ENCODE measurements at places on chromosomes 11 and 22.
A peak's percentile ranks its signal among the peaks of the same experiment; 100 is the strongest.

DNA sequence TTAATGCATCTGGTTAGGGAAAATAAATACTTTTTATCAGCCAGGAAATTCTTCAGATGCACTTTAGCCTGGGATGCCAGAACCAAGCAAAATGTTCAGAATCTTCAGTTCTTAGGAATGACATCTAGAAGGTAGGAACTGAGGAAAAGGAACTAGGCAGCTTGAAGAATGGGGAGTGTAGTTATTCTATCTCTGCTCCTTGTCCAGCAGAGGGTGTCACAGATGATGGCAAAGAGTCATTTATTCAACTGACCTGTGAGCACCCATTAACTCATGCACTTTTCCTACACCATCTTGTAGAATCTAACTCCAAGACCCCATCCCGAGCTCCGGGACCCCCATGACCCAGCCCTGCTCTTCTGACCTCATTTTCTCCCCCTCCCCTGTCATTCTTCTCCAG, 122.1 kb upstream of the ISX start:
- no peak for DNase-seq

GRCh38 chr11:45794169-45794568, 10.8 kb upstream of the SLC35C1 start:
- DNase-seq: no peak

DNA sequence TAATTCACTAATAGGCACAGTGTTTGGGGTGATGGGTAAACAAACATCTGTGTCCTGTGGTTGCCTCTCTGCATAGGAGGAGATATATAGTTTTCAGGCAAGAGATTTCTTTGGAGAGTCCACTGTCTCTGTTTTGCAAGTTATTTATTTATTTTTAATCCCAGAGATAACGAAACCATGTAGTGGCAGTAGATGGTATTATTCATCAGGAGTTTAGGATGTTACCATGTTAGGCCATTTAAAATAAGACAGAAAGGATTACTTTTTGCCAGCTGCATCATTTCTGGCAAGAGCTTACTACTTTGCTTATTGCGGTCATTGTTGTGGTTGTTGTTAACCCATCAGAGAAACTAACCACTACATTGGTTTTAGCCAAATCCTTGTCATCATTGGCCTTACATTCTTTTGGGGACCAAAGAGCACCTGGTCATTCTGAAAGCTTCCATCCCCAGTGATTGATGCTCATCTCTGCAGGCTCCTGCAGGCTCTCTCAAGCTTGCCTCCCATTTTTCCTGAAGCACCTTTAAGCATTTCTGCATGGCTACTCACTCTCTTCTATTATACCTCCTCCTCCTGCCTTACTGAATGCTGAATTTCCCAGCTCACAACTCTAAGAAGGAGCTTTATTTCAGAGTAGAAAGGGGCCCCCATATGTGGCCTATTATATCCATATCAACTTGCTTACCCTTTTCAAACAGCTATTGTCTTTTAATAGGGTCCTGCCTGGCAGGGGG, 84.4 kb downstream of the CSTPP1 start:
- no peak for DNase-seq

DNA sequence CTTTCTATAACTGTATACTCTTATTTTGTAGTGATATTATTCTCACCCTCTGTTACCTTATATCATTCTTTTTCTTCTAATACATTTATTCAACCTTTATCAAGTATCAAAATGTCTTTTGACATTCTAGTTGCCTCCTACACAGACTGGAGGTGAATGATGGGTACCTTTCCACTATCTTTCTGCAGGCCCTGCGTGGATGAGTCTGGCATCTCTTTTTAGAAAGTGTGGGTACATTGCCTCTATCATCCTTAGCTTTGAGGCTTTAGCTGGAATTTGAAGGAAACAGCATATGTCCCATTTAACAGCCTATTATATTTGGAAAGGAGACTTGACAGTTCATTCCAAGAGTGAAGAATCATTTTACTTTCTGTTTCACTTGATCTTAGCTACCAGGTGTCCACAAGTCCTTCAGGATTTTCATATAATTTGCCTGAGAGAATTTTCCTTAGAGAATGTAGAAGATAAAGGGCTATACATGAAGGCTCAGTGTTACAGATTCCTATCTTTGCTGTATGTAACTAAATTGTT, 192.0 kb downstream of the CWF19L2 start:
- no peak for DNase-seq

DNA sequence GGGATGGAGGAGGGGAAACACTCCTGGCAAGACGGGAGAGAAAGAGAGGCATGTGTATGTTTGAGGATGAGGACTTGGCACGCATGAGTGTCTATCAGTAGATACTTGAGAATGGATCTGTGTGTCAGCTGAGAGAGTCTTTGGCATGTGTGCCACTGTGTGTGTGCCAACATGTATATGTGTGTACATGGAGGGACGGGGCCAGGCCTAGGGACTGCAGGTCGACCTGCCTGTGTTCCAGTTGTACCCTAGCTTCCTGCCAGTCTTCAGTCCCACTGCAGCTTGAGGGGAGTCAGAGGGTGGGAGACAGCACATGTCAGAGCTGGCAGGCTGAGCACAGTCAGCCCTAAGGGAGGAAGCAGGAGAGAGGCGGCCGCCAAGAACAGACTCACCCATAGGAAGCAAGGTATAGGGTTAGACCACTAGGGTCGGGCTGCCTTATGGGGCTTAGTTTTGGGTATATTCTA, 5.6 kb downstream of the CLCF1 start:
- DNase-seq: peak; percentile 44

DNA sequence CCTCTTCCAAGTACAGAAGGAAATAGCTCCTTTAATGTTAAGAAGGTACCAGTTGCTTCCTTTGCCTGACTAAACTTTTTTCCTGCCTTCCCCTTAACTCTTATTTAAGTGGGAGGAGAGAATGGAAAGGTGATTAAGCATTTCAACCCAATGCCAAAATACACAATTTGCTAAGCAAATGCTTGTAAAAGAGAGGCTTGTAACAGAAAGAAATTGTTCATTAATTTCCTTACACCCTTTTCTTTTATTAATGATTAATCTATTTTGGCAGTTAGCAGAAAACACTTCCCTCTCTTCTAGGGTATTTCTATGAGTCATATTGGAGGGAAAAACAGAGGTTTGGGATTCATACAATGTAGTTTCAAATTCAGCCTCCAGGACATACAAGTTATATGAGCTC, 427.6 kb upstream of the FAT3 start:
- DNase-seq: no peak

- DNase-seq: peak; percentile 70
Observed at GRCh38 chr11:96037405-96037949, 113.6 kb upstream of the MTMR2 start.

GRCh38 chr11:65067446-65067845, 9.1 kb upstream of the NAALADL1 start:
- no peak for DNase-seq

DNA sequence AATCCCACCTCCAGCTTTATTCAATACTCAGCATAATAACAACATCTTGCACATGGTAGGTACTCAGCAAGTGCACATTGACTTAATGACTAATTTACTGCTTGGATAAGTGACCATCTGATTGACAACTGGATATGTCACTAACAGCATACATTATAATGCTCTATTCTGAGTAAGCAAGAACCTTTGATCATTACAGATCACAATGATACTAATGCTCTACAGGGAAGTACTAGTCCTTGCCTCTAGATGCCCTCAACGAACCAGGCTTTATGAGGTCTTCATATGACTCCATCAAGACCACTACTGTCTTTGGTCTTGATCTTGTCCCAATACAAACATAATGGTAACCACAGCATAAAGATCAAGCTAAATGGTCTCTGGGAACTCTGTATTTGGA, 167.6 kb upstream of the MTMR2 start:
- DNase-seq: no peak

- peak; percentile 28 for DNase-seq
Observed at GRCh38 chr11:130211144-130211543, 51.6 kb downstream of the ST14 start.

GRCh38 chr11:113974741-113975470, at the start of gene HTR3A:
HTR3A (plus strand) TSS chr11:113975108; CDS start chr11:113975326, 218 bp downstream.
- peak; percentile 91 for DNase-seq

DNA sequence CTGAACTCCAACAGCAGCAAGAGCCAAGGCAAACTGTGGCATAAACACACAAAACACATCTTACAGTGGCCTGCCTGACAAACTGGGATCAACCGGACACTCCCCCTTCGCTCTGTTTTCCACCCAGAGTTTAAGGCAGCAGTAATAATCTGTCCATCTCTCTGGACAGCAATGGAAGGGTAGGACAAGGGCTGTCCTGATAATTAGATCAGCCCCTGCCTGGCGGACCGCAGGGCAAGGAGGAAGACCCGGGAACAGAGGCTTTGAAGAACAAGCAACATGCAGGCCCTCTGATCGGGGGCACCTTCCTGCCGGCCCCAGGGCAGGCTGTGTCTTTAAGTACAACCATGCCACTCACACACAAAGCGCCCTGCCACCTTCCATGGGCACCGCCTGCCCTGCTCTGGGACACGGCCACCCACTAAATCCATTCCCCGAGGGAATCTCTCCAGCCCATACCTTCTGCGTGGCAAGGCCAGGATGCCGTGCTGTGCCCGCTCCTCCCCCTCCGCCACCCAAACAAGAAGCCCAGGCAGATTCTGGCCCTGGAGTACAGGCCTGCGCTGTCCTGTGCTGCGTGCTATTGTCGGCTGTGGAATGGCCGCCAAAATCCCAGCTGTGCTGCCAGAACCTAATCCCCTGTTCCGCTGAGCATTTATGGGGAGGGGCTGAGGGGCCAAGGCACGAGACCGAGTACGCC, 38.8 kb downstream of the NUMA1 start:
- DNase-seq: peak; percentile 81

DNA sequence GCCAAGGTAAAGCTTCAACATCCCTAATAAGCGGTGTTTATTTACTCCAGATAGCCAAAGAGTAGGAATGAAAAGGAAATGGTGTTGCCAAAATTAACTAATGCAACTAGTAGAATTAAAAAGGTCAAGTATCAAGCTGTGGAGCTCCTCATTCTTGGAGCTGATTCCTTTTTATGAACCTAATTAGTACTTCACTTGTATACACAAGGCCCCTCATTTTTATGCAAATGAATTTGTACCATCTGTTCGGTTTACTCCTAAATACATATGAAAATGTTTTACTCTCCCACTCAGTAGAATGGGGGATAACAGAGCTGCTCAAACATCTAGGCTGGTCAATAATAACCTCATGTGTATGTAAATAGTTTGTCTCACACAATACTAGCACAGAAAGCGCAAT, 426.4 kb upstream of the LUZP2 start:
- no peak for DNase-seq

- no peak for DNase-seq
Observed at GRCh38 chr22:27157666-27158370, 500.4 kb downstream of the MIAT start.

DNA sequence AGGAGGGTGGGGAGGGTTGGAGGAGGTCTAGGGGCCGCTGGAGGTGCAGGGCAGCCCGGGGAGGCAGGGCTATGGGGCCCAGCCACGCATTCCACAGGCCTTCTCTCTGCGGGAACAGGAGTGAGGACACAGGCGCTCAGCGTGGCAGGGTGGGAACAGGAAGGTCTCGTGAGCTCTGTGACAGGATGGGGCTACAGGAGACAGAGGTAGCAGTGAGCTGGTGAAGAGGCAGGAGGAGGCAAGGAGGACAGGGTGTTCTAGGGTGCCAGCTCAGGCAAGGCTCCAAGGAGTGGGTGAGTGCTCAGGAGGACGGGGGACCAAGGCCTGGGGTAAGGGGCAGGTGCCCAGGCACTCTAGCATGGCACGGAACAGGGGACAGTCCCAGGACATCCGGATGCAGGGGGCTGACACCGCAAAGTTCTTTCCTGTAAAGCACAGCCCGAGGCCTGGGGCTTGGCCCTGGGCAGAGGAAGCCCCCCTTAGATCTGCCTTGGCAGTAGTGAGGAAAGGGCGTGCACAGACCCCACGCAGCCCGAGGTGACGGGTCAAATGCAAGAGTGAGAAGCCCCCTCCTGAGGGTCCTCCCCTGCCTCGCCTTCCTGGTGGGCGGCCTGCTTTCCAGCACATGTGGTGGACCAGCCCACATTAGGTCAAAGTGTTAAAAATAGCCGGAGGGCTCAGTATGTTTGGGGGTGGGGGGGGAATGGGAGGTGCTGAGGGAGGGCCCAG, 4.7 kb upstream of the NEAT1 start:
- DNase-seq: no peak

GRCh38 chr11:66328302-66329144, 7.7 kb downstream of the RIN1 start:
- peak; percentile 96 for DNase-seq

- DNase-seq: no peak
Observed at GRCh38 chr11:15038963-15039362, 34.4 kb upstream of the CALCB start.

- DNase-seq: no peak
Observed at GRCh38 chr11:87266751-87267150, 229.0 kb downstream of the TMEM135 start.

DNA sequence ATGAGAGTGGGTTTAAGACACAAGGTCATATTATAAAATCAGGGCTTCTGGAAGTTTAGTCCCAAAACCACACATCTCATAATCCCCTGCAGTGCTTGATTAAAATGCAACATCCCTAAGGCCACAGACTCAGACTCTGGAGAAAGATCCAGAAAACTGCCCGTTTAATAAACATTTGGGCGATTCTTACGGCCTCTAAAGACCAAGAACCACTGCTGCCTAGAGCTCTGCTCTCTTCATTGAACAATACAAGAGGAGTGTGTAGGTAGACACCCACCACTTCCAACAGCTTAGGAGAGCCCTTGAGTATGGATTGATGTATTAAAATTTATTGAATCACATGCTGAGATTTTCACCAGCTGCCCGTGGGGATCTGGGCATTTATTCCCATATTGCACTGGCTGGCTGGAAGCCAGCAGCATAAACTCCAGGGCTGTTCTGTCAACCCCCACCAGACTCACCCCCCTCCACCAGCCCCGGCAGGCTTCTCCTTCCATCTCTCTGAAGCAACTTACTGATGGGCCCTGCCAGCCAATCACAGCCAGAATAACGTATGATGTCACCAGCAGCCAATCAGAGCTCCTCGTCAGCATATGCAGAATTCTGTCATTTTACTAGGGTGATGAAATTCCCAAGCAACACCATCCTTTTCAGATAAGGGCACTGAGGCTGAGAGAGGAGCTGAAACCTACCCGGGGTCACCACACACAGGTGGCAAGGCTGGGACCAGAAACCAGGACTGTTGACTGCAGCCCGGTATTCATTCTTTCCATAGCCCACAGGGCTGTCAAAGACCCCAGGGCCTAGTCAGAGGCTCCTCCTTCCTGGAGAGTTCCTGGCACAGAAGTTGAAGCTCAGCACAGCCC, 749 bp upstream of the BEST1 start:
- peak; percentile 84 for DNase-seq
